ENCODE measurements at places on chromosomes 1 and 21.

DNA sequence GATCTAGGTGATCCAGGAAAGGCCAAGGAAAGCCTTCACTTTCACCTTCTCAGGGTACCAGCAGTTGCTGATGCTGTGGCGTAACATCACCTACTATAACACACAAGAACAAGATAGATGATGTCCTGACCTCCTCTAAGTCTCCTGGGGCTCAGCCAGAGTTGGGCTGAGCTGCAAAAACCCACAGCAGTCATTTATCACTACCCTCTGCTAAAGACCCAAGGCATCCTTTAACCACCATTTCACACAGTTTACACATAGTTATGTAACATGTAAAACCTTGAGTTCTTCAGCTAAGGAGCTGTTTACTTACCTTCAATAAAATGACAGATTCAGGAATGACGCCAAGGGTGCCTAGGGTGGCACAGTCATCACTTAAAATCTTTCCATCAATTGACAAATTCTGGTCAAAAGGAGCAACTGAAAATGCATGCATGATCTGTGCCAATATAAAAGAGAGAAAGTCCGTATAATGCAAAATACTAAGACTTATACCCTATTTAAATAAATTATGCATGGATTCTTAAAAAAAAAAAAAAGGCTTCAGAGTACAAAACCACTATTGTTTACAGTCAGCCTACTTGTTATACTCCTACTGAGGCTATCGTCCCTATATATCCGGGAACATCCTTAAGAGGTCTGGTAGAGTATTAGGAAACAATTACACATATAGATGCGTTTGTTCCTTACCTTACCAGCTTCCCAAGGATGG is 20.7 kb upstream of the RAP1GAP start:
- DNase-seq = no peak

DNA sequence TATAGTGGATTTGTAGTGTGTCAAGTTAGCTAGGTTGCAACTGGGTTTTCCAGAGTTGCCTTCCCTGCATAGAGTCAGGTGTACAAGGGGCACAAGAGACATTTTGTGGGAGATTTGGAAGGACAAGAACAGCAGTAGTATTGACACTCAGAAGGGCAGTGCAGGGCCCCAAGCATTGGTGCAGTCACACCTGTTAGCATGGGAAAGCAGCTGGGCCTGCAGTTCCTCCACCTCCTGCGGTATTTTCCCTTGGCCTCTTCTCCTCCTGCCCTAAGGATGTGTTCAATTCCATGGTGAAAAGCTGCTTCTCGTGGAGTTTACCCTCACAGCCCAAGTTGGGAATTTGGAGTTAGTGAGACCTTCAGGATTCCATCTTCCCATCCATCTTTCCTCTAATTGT is 47.1 kb upstream of the TRABD2B start:
- no peak for DNase-seq

GRCh38 chr1:68544651-68545050 is 47.8 kb upstream of the DEPDC1 start:
- no peak for DNase-seq

DNA sequence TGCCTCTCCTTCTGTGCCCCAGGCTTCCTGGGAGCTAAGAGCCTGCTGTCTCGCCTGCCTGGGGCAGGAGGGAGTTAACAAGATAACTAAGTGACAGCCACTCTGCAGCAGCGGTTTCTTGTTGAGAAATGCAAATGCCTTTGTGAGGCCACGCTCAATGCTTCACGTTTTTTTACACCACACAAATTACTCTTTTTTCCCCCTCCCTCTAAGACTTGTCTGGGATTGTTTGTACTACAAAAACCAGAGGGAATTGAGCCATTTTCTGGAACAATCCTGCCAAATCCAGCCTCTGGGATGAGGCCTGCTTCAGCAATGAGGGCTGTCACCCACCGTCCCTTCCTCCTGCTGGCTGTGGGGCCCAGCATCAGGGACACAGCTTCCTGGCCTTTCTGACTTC is 119.6 kb downstream of the ACTL8 start:
- DNase-seq = no peak

- no peak for DNase-seq
These were observed 13.4 kb downstream of the ELOA start for GRCh38 chr1:23756676-23757075.
